NCI-H446 (cell line): ENCODE measurements at places on chromosomes 4 and X.

DNA sequence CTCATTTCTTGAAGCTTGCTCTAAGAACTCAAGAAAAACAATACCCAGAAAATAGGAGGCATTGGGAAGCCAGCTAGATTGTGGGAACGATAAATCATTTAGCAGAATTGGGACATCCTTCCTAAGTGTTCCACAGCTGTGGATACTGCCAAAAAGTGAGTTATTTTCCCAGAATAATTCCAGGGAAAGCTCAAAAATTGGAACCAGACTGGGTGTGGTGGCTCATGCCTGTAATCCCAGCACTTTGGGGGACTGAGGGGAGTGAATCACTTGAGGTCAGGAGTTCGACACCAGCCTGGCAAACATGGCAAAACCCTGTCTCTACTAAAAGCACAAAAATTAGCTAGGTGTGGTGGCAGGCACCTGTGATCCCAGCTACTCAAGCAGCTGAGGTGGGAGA, 68.2 kb upstream of the GK2 start:
- DNase-seq = no peak

DNA sequence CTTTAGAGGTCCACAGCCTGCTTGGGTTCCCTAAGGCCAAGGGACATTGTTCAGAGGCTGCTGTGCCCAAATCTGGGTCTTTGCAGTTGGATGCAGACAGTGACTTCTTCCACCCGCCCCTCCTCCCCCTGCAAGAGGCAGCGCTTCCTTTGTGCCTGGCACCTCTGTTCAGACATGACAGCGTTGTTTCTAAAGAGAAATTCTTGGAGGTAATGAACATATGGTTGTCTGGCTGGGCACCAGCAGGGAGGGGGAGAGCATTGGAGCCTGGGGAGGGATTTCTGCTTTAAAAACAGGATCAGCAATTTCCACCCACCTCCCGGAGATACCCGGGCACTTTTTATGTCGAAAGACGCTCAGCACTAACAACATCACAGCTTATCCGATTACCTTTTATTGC, 51.5 kb downstream of the PSAPL1 start:
- no peak for DNase-seq

DNA sequence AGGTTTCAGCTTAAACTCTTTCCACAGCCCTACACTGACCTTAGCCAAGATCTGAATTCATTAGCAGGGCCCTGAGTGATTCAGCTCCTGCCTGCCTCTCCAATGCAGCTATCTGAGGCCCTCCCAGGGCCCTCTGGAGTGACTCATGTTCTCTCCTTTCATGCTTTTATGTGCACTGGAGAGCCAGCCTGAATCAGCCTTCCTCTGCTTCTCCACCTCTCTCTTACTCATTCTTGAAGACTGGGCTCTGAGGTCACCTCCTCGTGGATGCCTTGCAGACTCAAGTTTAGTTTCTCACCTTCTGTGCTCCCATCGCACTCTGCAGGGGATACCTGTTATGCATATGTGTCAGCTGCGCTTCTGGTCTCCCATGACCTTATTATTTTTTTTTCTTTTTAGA, 3.1 kb upstream of the OCIAD2 start:
- no peak for DNase-seq

GRCh38 chrX:10831716-10832502, 211.5 kb upstream of the MID1 start:
- peak; percentile 83 for DNase-seq

- no peak for DNase-seq
These were observed 337.6 kb upstream of the NR3C2 start for GRCh38 chr4:148779771-148780170.

DNA sequence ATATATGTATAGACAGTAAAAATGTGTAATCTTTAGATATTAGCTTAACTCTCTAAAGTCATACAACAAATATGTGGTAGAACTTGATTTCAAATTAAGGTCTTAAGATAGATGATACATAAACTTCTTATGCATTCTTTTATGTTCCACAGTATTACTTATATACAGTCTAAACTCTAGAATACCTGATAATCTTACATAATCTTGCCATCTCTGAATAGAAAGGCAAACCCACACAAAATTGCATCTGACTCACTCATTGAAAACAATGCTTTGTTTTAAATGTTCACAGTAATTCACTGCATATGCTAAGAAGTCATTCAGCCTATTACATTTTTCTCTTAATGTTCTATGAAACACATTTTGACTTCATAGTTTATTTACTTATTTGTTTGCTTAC, 10.1 kb downstream of the SULT1B1 start:
- no peak for DNase-seq

GRCh38 chr4:5863461-5864113, 29.3 kb downstream of the CRMP1 start:
- no peak for DNase-seq

DNA sequence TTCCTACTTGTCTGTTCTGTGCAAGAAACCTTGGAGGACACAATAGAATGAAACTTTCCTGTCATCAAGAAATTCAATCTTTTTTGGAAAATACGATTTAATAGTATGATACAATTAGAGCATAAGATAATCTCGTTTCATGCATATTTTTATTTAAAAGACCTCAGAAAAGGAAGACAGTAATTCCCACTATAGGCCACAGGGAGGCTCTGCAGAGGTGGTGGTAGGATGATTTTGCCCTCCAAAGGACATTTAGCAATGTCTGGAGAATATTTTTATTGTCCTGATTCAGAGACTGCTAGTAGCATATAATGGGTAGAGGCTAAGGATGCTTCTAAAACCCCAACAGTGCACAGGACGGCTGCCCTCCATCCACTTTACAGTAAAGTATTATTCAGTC, 68.7 kb downstream of the PAK3 start:
- no peak for DNase-seq

GRCh38 chr4:160180211-160180610, 1077.3 kb downstream of the RAPGEF2 start:
- no peak for DNase-seq

- DNase-seq = peak; percentile 4
These were observed 37.8 kb upstream of the SLC9A7 start for GRCh38 chrX:46796574-46797191.

DNA sequence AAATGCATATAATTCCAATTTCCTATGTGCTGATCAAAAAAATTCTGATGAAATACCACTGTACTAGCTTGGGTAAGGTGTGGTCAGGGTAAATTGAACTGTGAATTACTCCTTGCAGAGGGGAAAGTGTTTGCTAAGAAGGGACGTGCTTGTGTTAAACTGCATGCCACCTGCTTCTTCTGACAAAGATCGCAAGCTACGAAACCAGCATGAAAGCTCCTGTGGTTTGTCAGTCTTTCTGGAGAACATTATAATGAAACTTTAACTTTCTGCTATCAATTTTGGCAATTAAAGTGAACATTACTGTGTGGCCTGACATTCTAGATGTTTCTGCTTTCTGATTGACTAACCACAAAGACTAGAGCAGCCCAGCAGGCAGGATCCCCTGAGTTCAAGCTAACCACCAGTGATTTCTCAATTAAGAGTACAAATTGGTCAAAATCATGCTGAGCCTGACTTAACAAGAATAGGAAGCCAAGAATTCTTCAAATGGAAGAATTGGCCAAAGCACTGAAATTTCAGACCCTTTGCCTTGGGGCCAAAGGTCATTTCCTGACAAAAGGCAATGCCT, 239.0 kb downstream of the SLITRK2 start:
- no peak for DNase-seq

DNA sequence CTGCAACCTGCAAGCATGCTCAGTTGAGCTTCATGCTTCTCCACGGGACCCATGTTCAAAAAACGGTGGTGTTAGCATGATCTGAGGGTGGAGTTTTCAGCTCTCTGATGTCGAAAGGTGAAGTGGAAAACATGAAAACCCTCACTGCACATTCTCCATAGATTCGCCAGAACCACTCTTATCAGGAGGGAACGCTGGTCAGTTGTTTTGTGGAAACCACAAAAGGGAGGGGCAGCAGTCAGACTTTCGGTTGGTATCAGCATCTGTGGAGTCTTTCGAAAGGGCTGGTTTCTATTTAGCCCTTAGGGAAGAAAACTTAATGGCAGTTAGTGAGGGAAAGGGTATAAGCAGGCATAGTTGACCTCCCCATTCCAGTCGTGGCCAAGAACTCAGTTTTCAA, 12.6 kb downstream of the PPA2 start:
- no peak for DNase-seq

- no peak for DNase-seq
These were observed 312.7 kb upstream of the GATB start for GRCh38 chr4:152073351-152074087.

DNA sequence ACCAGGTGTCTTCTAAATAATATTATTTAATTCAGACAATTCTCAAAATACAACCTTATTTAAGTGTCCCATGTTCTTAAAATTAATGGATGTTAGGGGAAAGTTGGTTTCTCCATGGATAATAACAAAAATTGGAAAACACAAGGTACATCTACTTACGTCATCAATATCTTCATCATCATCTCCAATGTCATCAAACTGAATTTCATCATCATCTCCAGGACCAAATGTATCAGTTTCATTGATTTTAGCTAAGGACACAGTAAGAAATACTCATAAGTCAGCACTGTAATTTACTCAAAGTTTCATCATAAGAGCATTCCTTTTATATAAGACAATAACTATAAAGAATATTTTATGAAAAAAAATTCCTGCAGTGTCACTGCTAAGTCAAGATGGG, 11.3 kb downstream of the EIF1AX start:
- no peak for DNase-seq

GRCh38 chr4:16238327-16238726, 12.1 kb upstream of the TAPT1 start:
- DNase-seq = no peak

DNA sequence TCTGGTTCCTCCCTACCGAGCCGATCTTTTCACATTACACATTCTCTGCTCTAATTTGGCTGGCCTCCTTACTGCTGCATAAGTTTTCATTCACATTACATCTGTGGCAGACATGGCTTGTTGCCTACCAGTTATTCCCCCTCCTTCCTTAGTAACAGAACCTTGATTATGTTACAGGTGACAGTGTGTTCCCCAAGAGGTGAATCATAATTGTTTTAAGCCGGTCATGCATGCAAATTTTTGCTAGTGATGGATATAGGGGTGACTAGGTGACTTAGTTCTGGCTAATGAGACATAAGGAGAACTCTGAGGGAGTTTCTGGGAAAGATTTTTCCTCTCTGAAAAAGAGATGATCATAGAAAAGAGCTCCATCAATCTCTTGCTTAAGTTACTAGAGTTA, 8.4 kb upstream of the LAMP2 start:
- no peak for DNase-seq
